Dorsolateral prefrontal cortex (tissue), 122 donors: ENCODE measurements at places on chromosomes 16 and 17. TPM values are rescaled to one million over a fixed set of nuclear protein-coding genes. Genes with fewer than 3 reads are reported as not detected.

- no peak for DNase-seq
Observed at GRCh38 chr16:6331770-6332169, 1000.9 kb upstream of the RBFOX1 start.

DNA sequence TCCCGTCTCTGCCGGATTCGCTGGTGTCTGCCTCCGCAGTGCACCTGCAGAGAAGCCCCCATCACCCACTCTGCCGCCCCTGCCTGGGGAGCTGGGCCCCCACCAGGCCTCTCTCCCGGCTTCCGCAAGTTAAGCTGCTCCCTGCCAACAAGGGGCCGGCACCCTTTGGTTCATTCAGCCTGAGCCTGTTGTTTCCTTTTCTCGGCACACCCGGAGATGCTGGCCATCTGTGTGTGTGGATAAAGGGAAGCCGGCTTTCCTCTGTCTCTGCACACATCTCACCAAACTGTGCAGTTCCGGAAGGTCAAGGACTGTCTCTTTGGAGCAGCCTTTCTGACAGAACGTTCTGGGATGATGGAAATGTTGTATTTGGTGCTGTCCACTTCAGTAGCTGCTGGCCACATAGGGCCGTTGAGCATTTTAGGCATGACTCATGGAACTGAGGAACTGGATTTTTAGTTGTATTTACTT, 6.8 kb downstream of the MAPK8IP3 start:
- no peak for DNase-seq

GRCh38 chr17:45809499-45809898, 25.4 kb downstream of the CRHR1 start:
- DNase-seq: no peak

GRCh38 chr16:65285128-65286048, 163.5 kb upstream of the CDH11 start:
- DNase-seq: no peak

DNA sequence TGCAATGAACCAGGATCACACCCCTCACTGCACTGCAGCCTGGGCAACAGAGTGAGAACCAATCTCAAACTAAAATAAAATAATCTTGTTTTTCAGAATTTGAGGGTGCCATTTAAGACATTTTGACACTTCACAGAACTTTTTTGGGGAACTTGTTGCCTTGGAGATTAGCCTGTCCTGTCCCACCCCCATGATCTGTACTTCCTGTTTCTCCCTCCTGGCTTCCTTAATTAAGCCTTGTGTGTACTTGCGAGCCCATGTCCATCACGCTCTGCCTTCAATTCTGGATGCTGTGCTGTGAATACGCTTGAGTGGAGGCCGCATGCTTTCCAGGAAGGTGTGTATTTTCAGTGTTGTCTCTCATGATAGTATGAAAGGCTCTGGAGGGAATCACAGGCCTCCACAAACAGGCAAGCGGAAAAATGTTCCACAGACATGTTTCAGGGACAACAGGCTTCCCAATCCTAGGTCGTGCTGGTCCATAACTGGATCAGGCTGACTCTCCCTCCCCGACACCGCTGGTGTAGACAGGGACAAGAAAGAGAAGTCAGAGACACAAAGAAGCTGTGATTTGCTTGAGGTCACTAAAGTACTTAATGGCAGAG, 56.9 kb downstream of the NOS2 start:
- no peak for DNase-seq

DNA sequence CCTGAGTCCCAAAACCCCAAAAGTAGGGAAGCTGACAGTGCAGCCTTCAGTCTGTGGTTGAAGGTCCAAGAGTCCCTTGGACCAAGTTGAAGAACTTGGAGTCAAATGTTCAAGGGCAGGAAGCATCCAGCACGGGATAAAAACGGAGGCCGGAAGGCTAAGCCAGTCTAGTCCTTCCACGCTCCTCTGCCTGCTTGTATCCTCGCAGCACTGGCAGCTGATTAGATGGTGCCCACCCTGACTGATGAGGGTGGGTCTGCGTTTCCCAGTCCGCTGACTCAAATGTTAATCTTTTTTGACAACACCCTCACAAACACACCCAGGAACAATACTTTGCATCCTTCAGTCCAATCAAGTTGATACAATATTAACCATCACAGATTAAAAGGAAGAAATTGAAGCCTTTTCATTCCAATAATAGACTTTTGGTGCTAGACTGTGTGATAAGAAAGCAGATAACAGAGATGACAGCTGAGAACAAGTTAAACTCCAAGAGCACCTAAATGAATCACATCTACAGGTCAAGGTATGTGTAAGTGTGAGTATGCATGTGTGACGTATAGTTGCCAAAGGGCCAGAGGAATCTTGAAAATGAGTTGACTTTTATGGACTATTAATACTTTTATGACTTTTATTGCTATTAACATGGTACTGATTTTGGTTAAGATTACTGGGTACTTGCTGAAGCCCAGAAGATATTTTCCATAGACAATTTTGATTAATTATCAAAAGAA, 933.5 kb upstream of the SOX9 start:
- no peak for DNase-seq

- DNase-seq: peak; percentile 4
Observed at GRCh38 chr17:75776386-75777295, 8.0 kb upstream of the UNK start.

GRCh38 chr16:19696961-19697360, 21.1 kb downstream of the KNOP1 start:
- no peak for DNase-seq

DNA sequence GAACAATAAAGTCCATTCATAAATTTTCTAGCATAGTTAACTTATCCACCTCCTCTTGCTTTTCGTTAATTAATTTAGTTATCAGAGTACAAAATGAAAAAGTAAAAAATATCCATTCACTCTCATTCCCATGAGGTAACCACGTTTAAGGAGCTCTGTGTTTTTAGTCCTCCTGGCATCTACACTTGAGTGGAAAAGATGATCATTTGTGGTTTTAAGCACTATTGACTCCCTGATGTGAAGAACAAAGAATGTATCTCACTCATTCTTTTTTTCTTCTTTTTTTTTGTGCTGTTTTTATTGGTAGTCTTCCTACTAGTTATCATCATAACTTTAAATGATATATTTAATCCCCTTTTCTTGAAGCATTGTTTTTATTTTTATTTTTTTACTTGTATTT, 26.1 kb downstream of the QPRT start:
- DNase-seq: no peak

- DNase-seq: no peak
Observed at GRCh38 chr17:77045441-77046041, 95.2 kb upstream of the SEC14L1 start.

GRCh38 chr17:16969931-16970906, 1.7 kb downstream of the TNFRSF13B start:
- DNase-seq: no peak

DNA sequence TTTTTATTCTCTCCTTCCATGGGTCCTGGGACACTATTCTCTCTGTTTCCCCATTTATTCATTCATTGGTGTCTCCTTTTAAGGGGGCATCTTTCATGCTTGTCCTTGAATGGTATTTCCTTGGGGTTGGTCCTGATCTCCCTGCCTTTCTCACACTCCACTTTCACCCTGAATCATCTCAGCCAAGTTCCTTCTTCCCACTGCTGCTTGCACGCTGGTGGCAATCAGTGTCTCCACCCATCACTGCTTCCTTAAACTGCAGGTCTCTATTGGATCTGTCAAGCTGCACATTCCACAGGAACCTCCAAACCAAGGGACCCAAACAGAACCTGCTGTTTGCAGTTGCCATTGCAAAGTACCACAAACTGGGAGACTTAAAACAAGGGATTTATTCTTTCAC, 89.3 kb upstream of the SDK2 start:
- DNase-seq: no peak

DNA sequence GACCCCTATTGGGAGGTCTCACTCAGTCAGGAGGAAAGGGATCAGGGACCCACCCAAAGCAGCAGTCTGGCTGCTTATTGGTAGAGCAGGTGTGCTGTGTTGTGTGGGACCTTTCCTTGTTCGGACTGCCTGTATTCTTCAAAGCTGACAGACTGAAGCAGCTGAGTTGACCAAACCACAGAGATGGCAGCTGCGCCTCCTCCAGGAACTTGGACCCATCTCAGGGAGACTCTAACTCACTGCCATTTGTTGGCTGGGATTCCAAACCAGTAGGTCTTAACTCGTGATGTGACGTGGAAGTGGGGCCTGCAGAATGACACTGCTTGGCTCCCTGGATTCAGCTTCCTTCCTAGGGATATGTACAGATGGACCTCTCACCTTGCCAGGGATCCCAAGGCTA, 9.6 kb upstream of the UQCRC2 start:
- DNase-seq: no peak

DNA sequence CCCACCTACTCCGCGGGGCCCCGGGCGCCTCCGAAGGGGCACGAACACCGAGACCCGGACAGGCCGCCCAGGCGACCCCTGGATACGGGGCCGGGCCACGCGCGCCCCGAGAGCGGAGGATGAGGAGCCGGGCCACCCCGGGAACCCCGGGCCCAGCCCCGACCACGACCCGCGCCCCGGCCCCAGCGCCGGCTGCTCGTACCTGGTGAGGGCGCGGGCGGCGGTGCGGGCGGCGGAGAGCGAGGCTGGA, 192 bp downstream of the FASN start:
- DNase-seq: no peak

DNA sequence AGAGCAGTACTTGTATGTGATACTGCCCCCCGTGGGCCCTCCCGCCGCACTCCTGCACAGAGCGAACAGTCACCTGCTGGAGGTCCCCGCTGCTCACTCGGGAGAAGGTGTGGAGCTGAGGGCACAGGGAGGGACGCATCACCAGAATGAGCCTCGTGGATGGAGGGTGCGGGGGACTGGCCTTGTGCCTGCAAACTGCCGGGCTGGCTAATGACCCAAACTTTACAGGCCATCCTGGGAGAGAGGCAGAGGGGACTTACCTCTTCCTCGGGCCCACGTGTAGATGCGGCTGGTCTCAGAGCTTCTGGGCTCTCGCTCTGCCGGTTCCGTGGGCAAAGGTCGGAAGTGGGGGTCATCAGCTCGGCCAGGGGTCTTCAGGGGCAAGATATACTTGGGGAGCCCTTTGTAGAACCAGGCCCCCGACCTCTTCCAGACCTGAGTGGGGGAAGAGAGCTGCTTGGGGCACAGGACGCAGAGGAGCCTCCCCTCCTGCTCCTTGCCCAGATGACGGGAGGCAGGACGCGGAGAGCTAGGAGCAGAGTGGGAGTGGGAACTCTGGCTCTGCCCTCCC, 65.5 kb upstream of the DOC2B start:
- peak; percentile 36 for DNase-seq

DNA sequence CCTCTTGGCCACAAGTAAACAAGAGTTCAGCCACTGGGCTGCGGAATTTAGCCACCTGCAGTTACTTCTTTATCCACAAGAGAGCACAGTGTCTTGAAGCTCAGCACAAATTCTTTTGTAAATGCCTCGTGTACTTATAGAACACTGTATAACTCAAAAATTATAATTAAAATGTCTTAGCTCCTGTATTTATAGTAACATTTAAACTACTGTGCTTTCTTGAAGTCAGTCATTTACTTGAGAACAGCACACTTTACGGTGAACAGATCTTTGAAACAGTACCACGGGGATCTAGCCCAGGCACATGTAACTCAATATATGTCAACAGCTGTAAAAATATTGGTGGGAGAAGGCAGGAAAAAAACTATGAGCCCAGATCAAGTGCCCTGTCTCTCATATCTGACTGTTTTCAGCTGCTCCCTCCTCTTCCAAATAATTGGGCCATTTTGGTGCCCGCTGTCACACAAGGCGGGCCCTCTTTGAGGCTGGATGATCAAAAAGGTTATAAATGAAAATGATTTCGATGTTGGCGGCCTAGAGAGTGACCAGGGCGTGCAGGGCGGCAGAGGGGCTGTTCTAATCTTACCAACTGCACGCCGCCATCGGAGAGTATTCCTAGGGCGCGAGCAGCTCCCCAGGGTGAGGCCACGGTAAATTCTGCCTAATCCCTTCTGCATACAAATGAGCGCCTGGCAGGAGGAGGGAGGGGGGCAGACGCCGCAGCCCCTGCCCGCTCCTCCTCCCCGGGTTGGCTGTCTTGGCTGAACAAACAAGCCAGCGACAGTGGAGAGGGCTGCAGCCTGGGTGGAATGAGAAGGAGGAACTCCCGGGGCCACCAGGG, 183.2 kb downstream of the C16orf78 start:
- no peak for DNase-seq

PLD6 gene
- total RNA-seq: 11.6 TPM

CCL2 gene
- total RNA-seq: 24.0 TPM

GPS1 gene
- total RNA-seq: 101 TPM

TNK1 gene
- 2.4 TPM for total RNA-seq
